ENCODE measurements at places on chromosomes 2 and 18. TPM values are rescaled to one million over a fixed set of nuclear protein-coding genes. Genes with fewer than 3 reads are reported as not detected.

Gene GIGYF2
- total RNA-seq = 91.5 TPM

Gene GPBAR1
- 2.6 TPM for total RNA-seq

DNA sequence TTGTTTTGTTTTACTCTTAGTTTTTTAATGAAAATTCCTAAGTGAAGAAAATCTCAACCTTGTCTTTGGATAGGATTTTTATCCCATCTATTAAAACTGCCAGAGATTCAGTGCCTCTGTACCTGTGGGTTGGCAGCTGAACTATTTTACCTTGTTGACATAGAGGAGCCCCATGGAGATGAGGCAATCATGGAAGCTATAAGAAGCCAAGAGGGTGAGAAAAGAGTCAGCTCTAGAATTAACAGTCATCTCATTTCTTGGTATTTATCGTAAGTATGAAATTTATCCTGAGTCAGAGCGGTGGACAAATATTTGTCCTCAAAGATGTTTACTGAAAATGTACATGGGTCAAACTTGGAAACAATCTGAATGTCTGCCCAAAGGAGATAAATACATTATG, 35.8 kb upstream of the PGAP1 start:
- DNase-seq = no peak

GRCh38 chr2:130251873-130252620, 53.8 kb upstream of the TUBA3E start:
- DNase-seq = no peak

Gene ALLC
- not detected for total RNA-seq

Measured in natural killer cell treated with Interleukin-12 subunit alpha and Interleukin-12 subunit beta and Interleukin-15 and Interleukin-18, amount 100 ng/mL, for 72 hours (primary cell).